ENCODE measurements at places on chromosomes 13 and 19.

DNA sequence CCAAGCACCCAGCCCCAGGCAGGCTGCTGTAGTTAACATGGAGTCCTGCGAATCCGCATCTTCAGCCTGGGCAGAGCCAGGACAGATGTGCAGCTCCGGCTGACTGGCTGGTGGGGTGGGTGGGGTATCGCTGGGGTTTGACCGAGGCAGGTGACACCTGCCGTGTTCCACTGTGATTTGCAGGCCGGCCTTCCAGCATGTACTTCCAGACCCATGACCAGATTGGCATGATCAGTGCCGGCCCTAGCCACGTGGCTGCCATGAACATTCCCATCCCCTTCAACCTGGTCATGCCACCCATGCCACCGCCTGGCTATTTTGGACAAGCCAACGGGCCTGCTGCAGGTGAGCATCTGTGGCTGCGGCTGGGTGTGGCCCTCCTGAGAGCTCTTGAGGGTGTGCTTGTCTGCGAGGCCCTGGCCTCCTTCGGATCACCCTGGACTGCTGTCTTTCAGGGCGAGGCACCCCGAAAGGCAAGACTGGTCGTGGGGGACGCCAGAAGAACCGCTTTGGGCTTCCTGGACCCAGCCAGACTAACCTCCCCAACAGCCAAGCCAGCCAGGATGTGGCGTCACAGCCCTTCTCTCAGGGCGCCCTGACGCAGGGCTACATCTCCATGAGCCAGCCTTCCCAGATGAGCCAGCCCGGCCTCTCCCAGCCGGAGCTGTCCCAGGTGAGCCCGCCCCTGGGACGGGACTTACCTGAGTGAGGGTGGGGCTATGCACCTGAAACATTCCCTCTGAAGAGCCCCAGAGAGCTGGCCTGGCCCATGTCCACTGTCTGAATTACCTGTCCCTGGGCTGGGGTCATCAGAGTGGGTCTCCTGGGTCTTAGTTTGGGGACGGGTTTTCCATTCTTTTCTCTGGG is 30.6 kb downstream of the CERS1 start:
- DNase-seq = no peak

DNA sequence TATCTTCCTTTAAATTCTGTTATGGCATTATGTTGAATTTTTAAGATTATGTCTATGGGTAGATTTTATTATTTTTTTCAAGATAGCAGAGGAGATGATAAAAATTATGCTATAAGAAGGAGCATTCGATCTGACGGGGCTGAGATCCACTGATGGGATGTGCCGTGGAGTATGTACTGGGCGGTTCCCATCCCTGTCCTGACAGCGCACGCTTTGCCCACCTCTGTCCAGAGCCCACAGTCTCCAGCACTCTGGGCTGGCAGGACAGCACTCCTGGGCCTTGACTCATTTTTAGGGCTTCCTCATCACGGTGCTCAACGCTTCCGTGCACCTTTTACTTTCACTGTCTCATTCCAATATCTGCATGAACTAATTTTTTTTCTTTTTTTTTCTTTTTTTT is 235.5 kb downstream of the TEX29 start:
- DNase-seq = no peak

DNA sequence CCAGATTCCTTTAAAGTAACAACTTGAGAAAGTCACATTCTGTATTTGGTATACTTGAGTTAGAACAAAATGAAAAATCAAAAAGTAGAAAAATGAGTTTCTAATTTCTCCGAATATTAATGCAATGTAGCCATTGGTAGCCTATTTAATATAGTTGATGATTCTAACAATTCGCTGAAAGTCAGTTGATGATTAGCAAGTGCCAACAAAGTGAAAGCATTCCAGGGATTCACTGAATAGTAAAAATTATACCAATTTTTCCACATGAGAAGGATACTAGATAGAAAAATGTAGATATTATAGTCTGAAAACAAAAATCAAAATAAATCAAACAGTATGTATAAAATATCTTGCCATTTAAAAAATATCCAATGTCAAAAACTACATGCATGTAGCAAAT is 117.2 kb downstream of the FREM2 start:
- DNase-seq = no peak

DNA sequence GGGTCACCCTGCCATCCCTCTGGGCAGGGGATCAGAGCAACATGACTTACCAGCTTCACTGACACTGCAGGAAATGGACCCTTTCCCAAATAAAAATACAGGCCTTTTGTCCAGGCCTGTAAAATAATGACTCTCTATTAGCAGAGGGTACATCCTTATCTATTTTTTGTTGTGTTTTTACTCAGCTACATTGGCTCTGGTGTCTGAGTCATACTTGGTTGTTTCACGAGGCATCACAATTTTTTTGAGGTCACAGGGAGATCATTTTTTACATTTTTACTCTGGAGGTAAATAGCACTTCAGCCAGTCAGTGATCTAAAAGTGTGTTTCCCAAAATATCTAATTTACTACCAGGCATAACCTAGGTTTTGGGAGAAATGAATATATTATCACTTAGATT is 6.9 kb upstream of the HTR2A start:
- DNase-seq = no peak

DNA sequence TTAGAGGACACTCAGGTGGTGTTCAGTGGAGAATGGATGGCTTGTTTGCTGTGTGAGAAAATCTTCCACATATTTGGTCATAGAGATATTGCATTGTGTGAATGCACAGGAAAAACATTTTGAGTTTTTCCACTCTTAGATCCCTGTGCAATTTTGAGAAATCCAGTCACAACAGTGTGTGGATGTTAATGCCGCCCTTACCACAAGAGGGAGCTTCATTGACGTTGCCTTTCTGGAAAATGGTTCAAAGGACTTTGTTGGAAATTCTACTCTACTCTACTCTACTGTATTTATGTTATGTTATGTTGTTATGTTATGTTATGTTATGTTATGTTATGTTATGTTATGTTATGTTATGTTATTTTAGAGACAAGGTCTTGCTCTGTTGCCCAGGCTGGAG is 13.4 kb downstream of the ZNF20 start:
- peak; percentile 26 for DNase-seq

GRCh38 chr13:109233293-109233692 is 553.1 kb downstream of the IRS2 start:
- DNase-seq = no peak

GRCh38 chr13:110664041-110664440 is 41.9 kb downstream of the CARS2 start:
- no peak for DNase-seq

GRCh38 chr13:110258876-110259631 is 47.9 kb downstream of the COL4A1 start:
- DNase-seq = no peak

GRCh38 chr13:93304868-93305613 is 78.4 kb downstream of the GPC6 start:
- no peak for DNase-seq

DNA sequence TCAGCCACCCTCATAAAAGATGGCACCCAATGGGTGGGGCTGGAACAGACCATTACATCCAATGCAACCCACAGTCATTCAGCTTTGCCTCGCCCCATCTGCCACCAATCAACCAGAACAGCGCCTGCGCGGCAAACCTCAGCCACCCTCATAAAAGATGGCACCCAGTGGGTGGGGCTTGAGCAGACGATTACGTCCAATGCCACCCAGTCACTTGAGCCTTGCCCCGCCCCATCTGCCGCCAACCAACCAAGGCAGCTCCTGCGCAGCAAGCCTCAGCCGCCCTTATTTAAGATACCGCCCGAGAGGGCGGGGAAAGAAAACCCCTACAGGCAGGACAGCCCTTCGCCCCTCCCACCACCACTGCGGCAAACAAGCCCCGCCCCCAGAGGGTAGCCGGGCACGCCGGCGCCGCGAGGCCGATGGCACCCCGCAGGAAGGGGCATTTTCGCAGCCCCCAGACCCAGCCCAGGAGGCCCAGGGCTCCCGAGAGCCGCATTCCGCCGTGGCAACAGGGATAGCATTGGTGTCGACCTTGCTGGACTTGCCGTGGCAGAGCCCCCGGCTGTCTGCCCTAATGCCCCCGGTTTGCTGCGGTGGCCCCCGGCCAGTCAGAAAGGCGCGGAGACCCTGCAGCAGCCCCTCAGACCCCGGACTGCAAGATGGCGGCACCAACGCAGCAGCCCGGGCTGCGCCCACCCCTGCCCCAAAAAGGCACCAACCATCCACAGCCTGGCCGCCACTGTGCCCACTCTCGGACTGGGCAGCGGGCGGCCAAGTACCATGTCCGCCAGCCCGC is 675 bp downstream of the PEG3 start:
- no peak for DNase-seq

DNA sequence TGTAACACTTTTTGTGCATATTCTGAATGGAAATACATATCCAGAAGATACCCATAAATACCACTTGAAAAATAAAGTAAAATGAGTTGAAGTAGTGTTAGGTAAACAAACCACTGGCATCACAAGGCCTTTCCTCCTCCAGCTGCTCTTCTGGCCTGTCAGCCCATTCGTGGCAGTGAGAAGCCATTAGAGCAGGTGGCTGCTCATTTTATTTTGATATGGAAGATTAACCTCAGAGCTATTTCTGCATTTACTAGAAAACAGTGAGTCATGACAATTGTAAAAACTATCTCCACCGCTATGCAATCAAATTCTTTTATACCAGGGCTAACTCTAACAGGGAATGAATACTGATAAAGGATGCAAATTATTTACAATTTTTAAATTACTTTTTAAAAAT is 2898.1 kb downstream of the PCDH9 start:
- no peak for DNase-seq

GRCh38 chr19:47428177-47428894 is 9.0 kb upstream of the MEIS3 start:
- DNase-seq = peak; percentile 100

DNA sequence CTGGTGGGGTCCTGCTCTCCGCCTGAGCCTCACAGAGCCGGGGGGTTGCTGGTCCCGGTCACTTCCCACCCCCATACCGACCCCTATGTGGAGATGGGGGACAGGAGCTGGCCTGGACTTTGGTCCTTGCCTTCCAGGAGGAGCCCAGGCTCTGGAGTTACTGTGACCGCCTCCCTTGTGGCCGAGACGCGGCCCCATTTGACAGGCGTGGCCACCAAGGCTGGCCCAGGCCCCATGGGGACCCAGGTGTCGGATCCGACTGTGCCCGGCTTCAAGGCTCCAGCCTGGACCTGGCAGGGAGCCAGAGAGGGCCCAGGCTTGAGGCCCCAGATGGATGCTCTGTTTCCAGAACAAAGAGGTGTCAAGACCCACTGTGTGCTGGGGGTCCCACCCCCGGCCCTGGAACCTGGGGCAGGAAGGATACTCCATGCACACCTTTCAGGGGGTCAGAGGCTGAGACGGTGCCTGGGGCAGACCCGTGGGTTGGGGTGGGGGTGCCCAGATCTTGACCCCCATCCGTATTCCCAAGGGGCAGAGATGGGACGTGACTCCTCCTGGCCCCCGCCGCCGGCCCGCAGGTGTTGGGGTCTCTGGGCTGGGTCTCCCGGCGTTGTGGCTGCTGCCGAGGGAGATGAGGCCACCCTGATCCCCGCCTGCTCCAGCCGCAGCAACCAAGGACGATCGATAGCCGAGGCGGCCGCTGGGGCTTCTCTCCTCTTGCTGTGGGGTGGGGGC is 47.8 kb upstream of the TCF3 start:
- DNase-seq = no peak

- DNase-seq = peak; percentile 52
These were observed 10.5 kb downstream of the XRCC1 start for GRCh38 chr19:43564800-43565199.

- DNase-seq = no peak
These were observed 13.4 kb upstream of the GTF2F1 start for GRCh38 chr19:6406401-6406800.

GRCh38 chr13:23729531-23729930 is 159.3 kb downstream of the TNFRSF19 start:
- no peak for DNase-seq

- peak; percentile 95 for DNase-seq
These were observed 10.0 kb downstream of the ARHGAP45 start for GRCh38 chr19:1076951-1077350.

DNA sequence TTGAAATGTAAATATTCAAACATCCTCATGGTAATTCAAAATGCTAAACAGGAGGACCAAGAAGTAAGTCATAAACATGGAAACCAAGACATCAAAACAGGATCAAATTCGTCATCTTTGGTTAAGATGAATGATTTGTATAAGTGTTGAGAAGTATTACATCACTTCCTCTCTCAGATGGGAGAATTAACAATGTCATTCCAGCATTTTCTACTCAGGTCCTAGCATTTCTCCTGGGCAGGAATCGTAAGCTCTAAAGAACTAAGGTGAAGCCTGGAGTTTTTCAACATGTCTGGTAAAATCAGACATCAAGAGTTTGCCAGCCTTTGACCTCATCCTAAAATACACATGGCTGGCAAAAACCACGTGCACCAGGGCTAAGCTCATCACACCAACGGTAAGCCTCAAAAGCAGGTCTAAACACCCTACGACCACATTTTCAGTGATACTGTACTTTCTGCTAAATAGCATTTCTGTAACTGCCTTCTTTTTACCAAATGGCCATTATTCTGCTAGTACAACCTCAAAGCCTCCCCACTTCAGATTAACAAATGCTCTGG is 24.8 kb downstream of the RANBP3 start:
- DNase-seq = no peak

DNA sequence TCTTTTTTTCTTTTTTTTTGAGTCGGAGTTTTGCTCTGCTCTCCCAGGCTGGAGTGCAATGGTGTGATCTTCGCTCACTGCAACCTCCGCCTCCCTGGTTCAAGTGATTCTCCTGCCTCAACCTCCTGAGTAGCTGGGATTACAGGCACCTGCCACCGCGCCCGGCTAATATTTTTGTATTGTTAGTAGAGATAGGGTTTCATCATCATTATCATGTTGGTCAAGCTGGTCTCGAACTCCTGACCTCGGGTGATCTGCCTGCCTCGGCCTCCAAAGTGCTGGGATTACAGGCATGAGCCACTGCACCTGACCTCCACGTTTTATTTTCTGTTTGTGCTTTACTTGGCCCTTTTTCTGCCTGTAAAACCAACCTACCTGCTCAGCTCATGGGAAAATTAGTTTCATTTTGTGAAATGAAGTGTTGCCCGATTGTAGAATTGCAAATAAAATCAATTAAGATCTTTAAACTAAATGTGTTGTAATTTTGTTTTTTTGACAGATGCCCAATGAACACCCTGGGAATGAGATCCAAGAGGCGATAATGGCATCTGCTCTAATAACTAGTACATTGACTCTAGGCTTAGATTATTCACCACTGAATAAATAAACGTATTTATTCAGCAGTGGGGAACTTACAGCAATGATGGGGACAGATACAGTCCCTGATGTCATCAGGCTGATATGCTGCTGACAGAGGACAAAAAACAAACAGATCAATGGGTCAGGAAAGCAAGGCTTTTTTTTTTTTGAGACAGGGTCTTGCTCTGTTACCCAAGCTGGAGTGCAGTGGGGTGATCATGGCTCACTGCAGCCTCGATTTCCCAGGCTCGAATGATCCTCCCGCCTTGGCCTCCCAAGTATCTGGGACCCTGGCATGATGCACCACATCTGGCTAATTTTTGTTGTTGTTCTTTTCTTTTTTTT is 2.2 kb upstream of the RAB11B start:
- no peak for DNase-seq
